Ascending aorta (tissue), 2 donors: ENCODE measurements at places on chromosomes 1 and 21. TPM values are rescaled to one million over a fixed set of nuclear protein-coding genes. Genes with fewer than 3 reads are reported as not detected.
A peak's percentile ranks its signal among the peaks of the same experiment; 100 is the strongest.

DNA sequence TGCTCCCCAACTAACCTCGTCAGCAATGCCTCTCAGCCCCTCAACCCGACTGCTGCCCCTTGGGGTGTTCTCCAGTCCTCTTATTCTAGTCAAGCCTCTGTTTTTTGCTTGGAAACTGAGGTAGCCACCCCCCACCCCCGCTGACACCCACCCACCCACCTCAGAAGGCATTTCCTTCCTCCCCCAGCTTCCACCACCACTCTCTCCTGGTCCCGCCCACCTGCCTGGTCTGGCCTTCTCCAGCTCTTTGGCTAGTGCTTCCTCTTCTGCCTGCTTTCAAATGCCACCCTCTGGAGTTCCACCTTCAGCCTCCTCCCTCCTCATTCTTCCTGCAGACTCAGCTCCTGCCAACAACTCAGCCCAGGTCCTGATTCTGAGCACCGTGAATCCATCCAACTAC is 35.3 kb downstream of the OLFML2B start:
- DNase-seq: no peak
- H3K36me3 ChIP-seq: peaks cover 14% of the 10 kb centered on the region
- no peaks in the 10 kb centered on the region for H3K27me3 ChIP-seq
- no peak overlapping the region for H3K27ac ChIP-seq
- H3K4me3 ChIP-seq: no peak overlapping the region
- no peaks in the 10 kb centered on the region for H3K4me1 ChIP-seq

DNA sequence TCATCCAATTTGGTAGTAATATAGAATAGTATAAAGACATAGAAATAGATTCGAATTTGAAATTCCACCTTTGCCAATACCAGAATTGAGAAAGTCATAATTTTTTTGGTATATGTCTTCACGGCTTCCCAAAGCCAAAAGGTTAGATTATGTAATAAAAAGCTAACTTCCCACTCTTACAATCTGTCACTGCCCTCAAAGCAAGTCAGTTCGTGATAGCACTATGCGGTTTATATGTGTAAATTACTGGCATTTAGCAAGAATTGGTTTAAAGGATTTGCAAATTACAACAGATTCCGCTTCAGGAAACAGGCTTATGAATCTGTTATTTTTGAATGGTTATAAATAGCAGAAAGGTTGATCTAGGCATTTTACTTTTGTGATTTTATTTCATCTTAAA is 679.4 kb upstream of the ADGRL2 start:
- H3K36me3 ChIP-seq: no peaks in the 10 kb centered on the region
- no peaks in the 10 kb centered on the region for H3K4me1 ChIP-seq
- H3K27ac ChIP-seq: no peak overlapping the region
- no peak overlapping the region for H3K4me3 ChIP-seq

KCNJ6 gene
- 0.64 TPM for total RNA-seq

GRCh38 chr1:226675715-226676357 is 63.2 kb downstream of the ITPKB start:
- no peak for DNase-seq
- H3K36me3 ChIP-seq: no peaks in the 10 kb centered on the region
- peak overlapping the region; percentile 85 for H3K27ac ChIP-seq
- H3K4me3 ChIP-seq: no peak overlapping the region
- H3K27me3 ChIP-seq: no peaks in the 10 kb centered on the region

NID1 gene
- 172 TPM for total RNA-seq

RNU11 gene
- not detected for total RNA-seq

- H3K27me3 ChIP-seq: no peaks in the 10 kb centered on the region
- no peaks in the 10 kb centered on the region for H3K4me1 ChIP-seq
- peak overlapping the region; percentile 23 for H3K27ac ChIP-seq
- peaks cover 22% of the 10 kb centered on the region for H3K36me3 ChIP-seq
- DNase-seq: no peak
These were observed 9.4 kb downstream of the DONSON start for GRCh38 chr21:33578959-33579542.

DNA sequence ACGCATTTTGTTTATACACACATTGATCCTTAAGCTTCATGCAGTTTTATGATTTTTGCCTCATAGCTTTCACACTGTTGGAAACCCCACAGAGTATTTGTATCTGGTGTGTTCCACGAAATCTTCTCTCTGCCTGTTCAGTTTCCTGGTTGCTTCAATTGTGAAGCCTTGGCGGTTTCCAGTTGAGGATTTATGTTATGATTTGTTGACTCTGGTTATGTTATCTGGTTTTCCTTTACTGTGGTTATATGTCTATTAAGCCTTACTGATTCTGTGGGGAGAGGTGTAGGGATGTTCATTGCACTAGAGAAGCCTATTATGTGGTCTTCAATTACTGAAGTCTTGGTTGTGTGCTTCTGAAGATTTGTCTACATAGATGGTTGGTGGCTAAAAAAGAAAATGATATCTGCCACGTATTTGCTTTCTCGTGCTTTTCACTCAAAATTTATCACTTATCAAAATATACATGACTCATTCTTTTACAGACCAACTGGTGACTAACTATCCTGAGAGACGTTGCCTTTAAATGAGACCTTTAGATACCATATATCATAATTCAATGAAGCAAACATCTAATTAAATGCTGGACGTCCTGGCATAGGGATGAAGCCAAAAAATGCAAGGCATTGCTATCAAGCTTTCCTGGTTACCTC is 488.0 kb upstream of the B3GALT2 start:
- no peak for DNase-seq
- H3K27me3 ChIP-seq: no peaks in the 10 kb centered on the region
- H3K36me3 ChIP-seq: no peaks in the 10 kb centered on the region
- no peak overlapping the region for H3K27ac ChIP-seq

- no peak overlapping the region for H3K27ac ChIP-seq
- H3K36me3 ChIP-seq: no peaks in the 10 kb centered on the region
- H3K27me3 ChIP-seq: no peaks in the 10 kb centered on the region
- no peaks in the 10 kb centered on the region for H3K4me1 ChIP-seq
- DNase-seq: no peak
These were observed 305.4 kb downstream of the DISC1 start for GRCh38 chr1:231931846-231932454.

GRCh38 chr1:162983671-162984425 is 85.3 kb upstream of the RGS4 start:
- no peaks in the 10 kb centered on the region for H3K27me3 ChIP-seq
- no peak overlapping the region for H3K27ac ChIP-seq
- no peak for DNase-seq
- H3K4me1 ChIP-seq: no peaks in the 10 kb centered on the region
- H3K4me3 ChIP-seq: no peak overlapping the region

GRCh38 chr21:18460979-18461378 is 57.4 kb upstream of the TMPRSS15 start:
- DNase-seq: no peak
- H3K4me1 ChIP-seq: no peaks in the 10 kb centered on the region
- no peak overlapping the region for H3K27ac ChIP-seq
- no peak overlapping the region for H3K4me3 ChIP-seq

DNA sequence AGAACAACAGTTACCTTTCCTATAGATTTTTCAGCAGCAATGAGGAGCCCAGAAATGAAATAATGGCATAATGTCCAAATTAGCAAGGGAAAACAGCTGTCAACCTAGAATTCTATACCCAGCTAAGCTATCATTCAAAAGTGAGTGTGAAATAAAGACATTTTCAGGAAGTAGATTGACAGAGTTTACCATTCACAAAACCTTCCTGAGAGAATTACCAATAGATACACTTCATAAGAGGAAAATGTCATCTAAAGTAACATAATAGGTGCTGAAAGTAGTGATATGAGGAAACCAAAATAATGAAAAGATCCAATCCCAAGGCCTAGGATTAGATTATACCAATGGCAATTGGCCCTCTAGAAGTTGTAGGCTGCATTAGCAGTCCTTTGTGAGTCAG is 34.6 kb downstream of the OBSCN start:
- H3K27ac ChIP-seq: no peak overlapping the region
- no peaks in the 10 kb centered on the region for H3K27me3 ChIP-seq
- no peak overlapping the region for H3K4me3 ChIP-seq
- DNase-seq: no peak
- H3K4me1 ChIP-seq: no peaks in the 10 kb centered on the region

DNA sequence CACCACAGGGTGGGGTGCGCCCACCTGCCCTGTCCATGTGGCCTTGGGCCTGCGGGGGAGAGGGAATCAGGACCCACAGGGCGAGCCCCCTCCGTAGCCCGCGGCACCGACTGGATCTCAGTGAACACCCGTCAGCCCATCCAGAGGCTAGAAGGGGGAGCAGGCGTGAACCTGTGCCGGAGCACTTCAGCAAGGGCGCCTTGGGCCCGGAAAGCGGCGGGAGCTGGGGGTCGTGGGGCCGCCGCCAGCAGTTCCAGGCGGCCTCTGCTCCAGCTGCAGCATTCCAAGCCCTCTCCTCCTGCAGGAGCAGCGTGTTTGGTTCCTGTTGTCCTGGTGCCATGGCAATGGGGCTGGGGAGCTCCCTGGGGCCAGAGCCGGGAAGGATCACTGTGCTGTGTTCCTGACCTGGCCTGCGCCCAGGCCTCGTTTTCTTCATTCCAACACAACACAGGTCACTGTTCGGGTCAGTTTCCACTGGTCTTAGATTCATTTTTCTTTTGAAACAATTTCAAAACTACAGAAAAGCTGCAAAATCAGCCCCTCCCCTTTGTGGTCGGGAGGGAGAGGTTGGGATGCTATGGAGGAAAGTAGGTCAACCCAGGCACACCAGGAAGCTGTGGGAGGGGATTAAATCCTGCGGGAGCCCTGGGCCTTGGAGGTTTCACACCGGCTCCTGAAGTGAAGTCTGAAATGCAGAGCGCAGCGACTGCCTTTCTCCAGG is 18.8 kb downstream of the SLX9 start:
- H3K27ac ChIP-seq: peak overlapping the region; percentile 84
- no peaks in the 10 kb centered on the region for H3K27me3 ChIP-seq
- H3K4me3 ChIP-seq: peak overlapping the region; percentile 23
- peaks cover 11% of the 10 kb centered on the region for H3K36me3 ChIP-seq
- H3K4me1 ChIP-seq: peaks cover 55% of the 10 kb centered on the region
- DNase-seq: peak; percentile 95

GRCh38 chr1:173400387-173400995 is 76.6 kb upstream of the PRDX6 start:
- no peak overlapping the region for H3K4me3 ChIP-seq
- H3K27ac ChIP-seq: no peak overlapping the region
- no peaks in the 10 kb centered on the region for H3K36me3 ChIP-seq
- no peaks in the 10 kb centered on the region for H3K4me1 ChIP-seq
- H3K27me3 ChIP-seq: no peaks in the 10 kb centered on the region

GRCh38 chr21:36554411-36555157 is 74.7 kb upstream of the CLDN14 start:
- H3K27ac ChIP-seq: no peak overlapping the region
- no peaks in the 10 kb centered on the region for H3K36me3 ChIP-seq
- DNase-seq: no peak
- no peak overlapping the region for H3K4me3 ChIP-seq
- no peaks in the 10 kb centered on the region for H3K27me3 ChIP-seq
- H3K4me1 ChIP-seq: no peaks in the 10 kb centered on the region

DNA sequence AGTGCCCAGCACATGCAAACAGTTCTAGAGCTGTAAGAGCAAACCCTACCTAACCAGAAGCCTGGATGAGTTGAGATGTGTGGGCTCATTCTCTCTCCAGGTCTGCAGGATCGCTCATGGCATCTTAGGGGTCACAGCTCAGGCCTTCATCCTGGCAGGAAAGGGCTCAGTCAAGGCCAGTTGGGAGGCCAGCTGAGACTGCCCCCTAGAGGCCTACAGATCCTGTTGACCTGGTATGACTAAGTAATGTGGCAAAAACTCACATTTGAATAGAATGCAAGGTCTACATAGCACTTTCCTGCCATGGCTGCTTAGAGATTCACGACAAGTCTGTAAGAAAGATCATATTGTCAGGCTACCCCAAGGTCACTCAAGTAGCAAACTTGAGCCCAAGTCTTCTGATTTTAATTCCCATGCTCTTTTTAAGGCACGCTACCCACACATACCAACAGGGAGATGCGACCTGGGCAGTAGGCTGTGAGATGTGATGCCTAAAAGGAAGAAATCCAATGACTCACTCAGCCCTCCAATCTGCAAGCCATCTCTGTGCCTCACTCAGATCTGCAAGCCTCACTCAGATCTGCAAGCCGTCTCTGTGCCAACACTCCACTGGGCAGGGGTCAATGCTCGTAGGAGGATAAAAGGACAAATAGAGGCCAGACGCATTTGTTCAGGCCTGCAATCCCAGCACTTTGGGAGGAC is 5.1 kb upstream of the CAPN8 start:
- H3K27me3 ChIP-seq: no peaks in the 10 kb centered on the region
- H3K36me3 ChIP-seq: no peaks in the 10 kb centered on the region
- H3K27ac ChIP-seq: no peak overlapping the region

- DNase-seq: no peak
- no peak overlapping the region for H3K4me3 ChIP-seq
- no peaks in the 10 kb centered on the region for H3K36me3 ChIP-seq
- H3K4me1 ChIP-seq: no peaks in the 10 kb centered on the region
These were observed 149.8 kb upstream of the DUSP10 start for GRCh38 chr1:221891708-221892107.

F11R gene
- 19.9 TPM for total RNA-seq

DNA sequence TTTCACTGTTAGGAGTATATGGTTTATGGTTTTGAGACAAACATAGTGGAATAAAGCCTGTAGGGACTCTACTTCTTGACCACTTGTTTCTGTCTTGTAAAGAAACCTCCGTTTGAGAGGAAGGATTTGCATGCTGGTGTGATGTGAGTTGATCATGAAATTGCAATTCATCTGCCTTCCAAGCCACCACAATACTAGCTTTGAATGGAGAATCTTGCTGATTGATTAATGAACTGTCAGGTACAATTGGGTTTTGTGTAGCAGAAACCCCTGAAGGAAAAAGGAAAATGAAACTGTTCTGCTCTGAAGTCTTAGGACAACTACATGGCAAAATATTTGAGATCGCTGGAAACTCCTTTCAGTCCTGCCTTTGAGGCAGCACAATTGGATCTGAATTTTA is 90.7 kb downstream of the VPS13D start:
- H3K27me3 ChIP-seq: no peaks in the 10 kb centered on the region
- H3K27ac ChIP-seq: no peak overlapping the region
- H3K4me1 ChIP-seq: peaks cover 3% of the 10 kb centered on the region
- peaks cover 65% of the 10 kb centered on the region for H3K36me3 ChIP-seq

NBPF1 gene
- total RNA-seq: 9.2 TPM

DNA sequence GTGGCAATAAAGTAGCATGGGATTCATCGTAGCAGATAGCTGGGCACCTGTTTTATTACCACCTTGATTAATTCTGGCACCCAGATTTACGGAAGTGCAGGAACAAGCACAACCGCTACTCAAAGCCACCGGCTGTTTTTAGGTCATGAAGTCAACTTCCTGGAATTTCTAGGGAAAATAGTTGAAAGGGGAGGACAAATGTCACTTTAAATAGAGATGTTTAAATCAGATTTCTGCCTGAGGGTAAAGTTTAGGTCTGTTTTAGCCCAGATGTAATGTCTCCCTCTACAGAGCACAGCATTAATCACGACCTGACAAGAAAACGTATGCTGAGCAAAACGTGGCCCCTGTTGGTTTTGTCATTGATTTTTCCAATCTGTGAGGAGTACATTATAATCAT is 8.0 kb downstream of the ADGRL2 start:
- peak overlapping the region; percentile 58 for H3K27ac ChIP-seq
- H3K27me3 ChIP-seq: no peaks in the 10 kb centered on the region
- H3K4me3 ChIP-seq: no peak overlapping the region
- DNase-seq: no peak
- no peaks in the 10 kb centered on the region for H3K36me3 ChIP-seq
- no peaks in the 10 kb centered on the region for H3K4me1 ChIP-seq

KRTAP12-4 gene
- not detected for total RNA-seq

GABPB2 gene
- 3.7 TPM for total RNA-seq

- H3K27ac ChIP-seq: no peak overlapping the region
- no peak overlapping the region for H3K4me3 ChIP-seq
- no peak for DNase-seq
These were observed 61.6 kb downstream of the KDM1A start for GRCh38 chr1:23080885-23081284.

C1QB gene
- total RNA-seq: 454 TPM

C1orf87 gene
- not detected for total RNA-seq

CELA3A gene
- not detected for total RNA-seq

ACOT7 gene
- 16.1 TPM for total RNA-seq
